B cell (primary cell): ENCODE measurements at places on chromosomes 16 and 17. TPM values are rescaled to one million over a fixed set of nuclear protein-coding genes. Genes with fewer than 3 reads are reported as not detected.

Gene ALOX15
- total RNA-seq = not detected in 2 replicates

Gene APOBR
- 2.6 and 2.9 TPM in 2 replicates for total RNA-seq

Gene KRTAP9-3
- not detected in 2 replicates for total RNA-seq

Gene TERB1
- 0.71 TPM in 1 of 2 replicates, not detected in the other for total RNA-seq

Gene NFATC3
- 115 TPM in 2 replicates for total RNA-seq

Gene CES4A
- 8.4 and 10.4 TPM in 2 replicates for total RNA-seq

Gene SLC25A10
- total RNA-seq = 5.0 and 6.5 TPM in 2 replicates

Gene PLK1
- total RNA-seq = 2.7 and 3.0 TPM in 2 replicates

Gene AANAT
- 0.94 TPM in 1 of 2 replicates, not detected in the other for total RNA-seq

Gene CYGB
- total RNA-seq = 2.7 and 3.0 TPM in 2 replicates

Gene SLC47A1
- total RNA-seq = not detected in 2 replicates

Gene DOC2B
- total RNA-seq = not detected in 2 replicates

Gene TAF15
- 246 and 249 TPM in 2 replicates for total RNA-seq

Gene CCL4
- 7.6 and 8.8 TPM in 2 replicates for total RNA-seq

Gene CA7
- total RNA-seq = not detected in 2 replicates

Gene C17orf78
- not detected in 2 replicates for total RNA-seq

Gene TBC1D3I
- 1.9 and 4.4 TPM in 2 replicates for total RNA-seq

Gene CLEC18B
- total RNA-seq = 0.68 and 1.6 TPM in 2 replicates

Gene NOL11
- total RNA-seq = 59.1 and 59.9 TPM in 2 replicates

Gene HID1
- total RNA-seq = 1.7 and 3.9 TPM in 2 replicates

Gene OTOA
- total RNA-seq = 0.07 and 0.39 TPM in 2 replicates

Gene ABAT
- total RNA-seq = 13.8 and 14.3 TPM in 2 replicates

Gene KRT27
- not detected in 2 replicates for total RNA-seq

Gene FBXO47
- total RNA-seq = not detected in 2 replicates

Gene GSDMA
- total RNA-seq = not detected in 2 replicates

Gene TOM1L1
- total RNA-seq = not detected in 2 replicates

Gene SENP3
- 44.4 and 45.1 TPM in 2 replicates for total RNA-seq

Gene KLHL10
- 0.12 and 0.15 TPM in 2 replicates for total RNA-seq

Gene SLC16A13
- total RNA-seq = 21.7 and 21.9 TPM in 2 replicates

Gene MKS1
- 16.3 and 19.6 TPM in 2 replicates for total RNA-seq

Gene CDRT15
- not detected in 2 replicates for total RNA-seq

Gene TTLL6
- not detected in 2 replicates for total RNA-seq
